Dorsolateral prefrontal cortex (tissue), 122 donors: ENCODE measurements at places on chromosomes 5 and 9.

DNA sequence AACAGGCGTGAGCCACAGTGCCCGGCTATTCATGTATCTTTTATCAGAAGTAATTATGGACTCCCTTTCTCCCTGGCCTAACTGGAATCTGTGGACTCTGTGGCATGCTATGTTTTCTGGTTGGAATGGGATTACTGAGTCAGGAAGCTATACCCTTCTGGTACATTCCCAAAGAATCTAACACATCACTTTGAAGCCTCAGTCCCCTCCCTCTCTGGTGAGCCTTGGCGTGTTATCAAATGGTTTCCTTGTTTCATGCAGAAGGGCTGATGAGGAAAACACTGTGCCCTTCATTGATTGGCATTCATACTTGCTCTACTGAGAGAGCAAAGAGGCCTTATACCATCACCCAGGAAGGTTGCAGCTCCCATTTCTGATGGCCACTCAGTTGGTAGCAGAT is 22.9 kb downstream of the C5orf15 start:
- no peak for DNase-seq

DNA sequence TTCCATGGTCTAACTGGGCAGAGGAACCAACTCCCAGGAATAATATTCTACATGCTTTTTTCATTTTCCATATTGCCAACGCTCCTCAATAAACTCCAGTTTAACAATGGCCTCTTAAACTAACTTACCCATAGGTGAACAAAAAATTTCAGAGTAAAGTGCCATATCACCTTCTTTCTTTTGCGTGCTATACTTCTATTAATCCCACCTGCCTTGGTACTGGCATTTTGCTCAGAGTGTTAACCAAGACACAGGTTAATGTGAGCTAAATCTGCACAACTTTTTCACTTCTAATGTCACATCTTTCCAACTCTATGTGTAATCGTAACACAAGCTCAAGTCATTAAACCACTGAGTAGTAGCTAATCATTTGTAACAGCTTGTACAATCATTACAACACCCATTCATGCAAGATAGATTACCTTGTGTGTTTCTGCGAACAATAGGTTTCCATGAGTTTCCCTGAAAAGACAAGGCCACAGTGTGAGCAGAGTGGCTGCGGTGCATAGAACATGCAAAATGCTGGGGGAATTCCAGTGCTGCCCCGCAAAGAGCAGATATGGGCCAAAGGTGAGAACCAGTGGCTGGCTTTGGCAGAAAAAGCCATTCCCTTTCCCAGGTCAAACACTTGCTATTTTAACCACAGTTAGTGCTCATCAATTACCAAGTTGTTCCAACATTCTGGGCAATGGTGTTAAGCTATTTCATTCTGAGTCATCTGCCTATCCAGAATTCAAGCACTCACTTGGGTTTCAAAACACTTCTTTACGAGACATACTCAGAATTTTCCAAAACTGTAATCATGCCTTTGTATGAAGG is 42.8 kb downstream of the TIMD4 start:
- no peak for DNase-seq

- no peak for DNase-seq
Observed at GRCh38 chr9:105416840-105417239, 31.0 kb upstream of the FSD1L start.

GRCh38 chr5:38613992-38614836 is 57.8 kb upstream of the LIFR start:
- DNase-seq: no peak

- DNase-seq: no peak
Observed at GRCh38 chr9:93667627-93668026, 91.2 kb downstream of the PHF2 start.

GRCh38 chr5:117131048-117131679 is 556.5 kb upstream of the SEMA6A start:
- DNase-seq: no peak

GRCh38 chr9:100129772-100130171 is 30.7 kb downstream of the INVS start:
- DNase-seq: no peak

- no peak for DNase-seq
Observed at GRCh38 chr5:122772446-122772845, 2.4 kb upstream of the SNX2 start.

- no peak for DNase-seq
Observed at GRCh38 chr5:107469485-107470294, 201.0 kb downstream of the EFNA5 start.

DNA sequence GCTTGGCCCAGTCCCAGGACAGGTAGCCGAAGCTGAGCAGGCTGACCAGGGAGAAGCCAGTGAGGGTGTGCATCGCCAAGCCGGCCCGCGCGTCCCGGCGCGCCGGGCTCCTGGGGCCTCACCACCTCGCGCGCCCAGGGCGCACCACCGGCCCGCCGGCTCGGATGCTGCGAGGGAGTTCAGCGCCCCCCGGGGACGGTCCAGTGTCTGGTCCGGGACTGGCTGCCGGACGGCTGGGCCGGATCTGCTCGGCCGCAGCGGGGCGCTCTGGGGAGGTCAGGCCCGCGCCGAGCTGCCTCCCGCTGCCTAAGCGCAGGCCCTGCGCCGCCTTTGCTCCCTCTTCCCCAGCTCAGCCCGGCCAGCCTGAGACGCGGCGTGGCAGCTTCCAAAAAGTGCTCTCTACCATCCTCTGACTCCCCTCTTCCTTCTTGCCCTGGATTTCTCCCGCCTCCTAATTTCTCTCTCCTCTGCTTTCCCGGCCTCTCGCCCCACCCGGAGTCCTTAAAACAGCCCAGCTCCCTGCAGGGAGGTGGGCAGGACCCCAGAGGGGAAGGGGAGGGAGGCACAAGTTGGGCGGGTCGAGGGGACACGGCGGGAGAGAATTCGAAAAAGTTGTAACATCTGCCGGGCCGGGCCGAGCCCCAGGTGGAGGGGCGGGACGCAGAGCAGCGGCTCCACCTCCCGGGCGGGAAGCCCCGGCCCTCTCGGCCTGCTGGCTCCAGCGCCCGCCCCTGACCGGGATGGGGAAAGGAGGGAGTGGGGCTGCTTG is at the start of gene ARSI:
ARSI (minus strand) TSS at position 605 of the 769 bp plus-strand sequence; CDS start at position 73, 532 bp downstream.
- DNase-seq: no peak

GRCh38 chr5:57895766-57896165 is 413.2 kb upstream of the ACTBL2 start:
- DNase-seq: no peak

DNA sequence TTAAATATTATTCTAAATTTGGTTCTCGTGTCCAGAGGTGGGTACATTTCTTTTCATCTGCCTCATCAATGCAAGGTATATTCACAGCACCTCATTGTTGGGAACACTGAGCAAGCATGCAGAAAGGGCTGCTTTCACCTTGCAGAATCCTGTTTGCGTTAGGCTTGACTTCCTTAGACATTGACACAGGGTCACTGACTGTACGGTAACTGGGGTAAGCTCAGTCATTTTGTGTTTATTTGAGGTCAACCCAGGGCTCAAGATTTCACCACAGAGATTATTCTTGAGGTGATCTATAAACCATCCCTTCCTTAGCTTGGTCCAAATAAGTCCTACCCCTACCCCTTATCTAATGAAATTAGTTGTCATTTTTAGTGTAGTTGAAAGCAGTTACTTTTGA is 1.7 kb upstream of the PTPDC1 start:
- DNase-seq: no peak

GRCh38 chr9:14515049-14515448 is 178.2 kb downstream of the ZDHHC21 start:
- no peak for DNase-seq
